Suppressor macrophage (primary cell): ENCODE measurements at places on chromosomes 3 and 15.

DNA sequence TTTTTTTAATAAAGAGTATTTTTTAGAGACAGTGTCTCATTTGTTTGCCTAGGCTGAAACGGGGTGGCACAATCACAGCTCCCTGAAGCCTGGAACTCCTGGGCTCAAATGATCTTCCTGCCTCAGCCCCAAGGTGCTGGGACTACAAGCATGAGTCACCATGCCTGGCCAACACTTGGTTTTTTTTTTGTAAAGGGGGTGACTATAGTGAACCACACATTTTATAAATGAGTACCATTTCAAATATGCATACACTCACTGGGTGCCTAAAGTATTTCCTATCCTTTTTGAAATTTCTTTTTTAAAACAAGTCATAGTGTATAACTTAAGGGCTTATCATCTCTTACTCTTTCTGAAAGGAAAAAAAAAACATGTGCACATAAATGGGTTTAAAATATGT, 325.2 kb upstream of the MEIS2 start:
- DNase-seq = no peak

GRCh38 chr15:51499379-51499976, 123.1 kb downstream of the DMXL2 start:
- peak; percentile 20 for DNase-seq

DNA sequence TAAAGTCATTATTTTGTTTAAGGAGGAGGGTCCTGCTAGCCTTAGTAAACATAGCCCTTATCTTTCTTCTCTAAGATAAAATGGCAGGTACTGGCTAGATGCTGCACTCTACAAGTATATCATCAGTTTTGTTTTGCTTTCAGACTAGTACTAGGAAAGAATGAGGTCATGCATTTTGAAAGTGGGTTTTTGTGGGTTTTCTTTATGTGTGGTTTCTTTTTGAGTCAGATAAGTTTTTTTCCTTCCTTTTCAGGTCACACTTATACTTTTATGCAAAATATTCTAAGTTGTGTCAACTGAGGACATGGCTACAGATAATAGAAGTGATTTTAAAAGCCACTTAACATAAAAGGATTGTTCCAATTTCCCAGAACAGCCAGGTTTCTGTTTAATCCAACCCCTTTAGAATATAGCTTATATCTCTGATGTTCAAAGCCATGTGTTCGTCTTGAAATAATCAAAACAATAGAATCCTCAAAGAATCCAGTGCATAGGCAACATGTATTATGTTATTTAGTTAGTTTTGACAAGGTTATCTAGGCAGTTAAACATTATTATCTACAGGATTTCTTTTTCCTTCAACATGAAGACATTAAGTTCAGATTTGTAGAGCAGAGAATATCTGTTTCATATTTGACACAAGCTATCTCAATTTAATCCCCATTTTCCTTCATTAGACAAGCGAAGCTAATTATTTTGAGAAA, 406.2 kb downstream of the RBMS3 start:
- DNase-seq = no peak

DNA sequence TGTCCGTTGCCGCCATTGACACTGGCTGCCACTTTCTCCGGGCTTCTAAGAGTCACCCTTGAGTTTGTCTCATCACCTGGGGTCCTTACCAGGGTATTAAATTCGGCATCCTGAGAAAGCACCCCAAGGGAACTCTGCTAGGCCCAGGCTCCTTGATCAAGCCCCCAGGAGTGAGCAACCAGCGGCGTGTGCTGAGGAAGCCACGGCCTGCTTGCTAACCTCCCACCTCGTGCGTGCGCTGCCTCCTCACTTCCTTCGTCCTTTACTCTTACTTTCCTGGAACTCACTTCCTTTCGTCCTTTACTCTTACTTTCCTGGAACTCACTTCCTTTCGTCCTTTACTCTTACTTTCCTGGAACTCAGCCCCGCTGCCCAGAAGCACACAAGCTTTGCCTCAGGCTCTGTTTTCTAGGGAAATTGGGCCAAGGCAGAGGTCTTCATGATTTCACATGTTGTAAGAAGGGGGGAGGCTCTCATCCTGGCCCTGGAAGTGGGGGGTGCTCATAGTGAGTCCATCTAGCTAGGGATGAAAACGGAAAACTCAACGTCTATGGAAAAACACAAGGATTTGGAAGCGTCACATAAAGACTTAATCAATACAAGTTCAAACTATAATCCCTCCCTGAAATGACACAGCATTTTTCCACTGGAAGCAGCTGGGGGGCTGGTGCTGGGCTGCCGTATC, 36.7 kb upstream of the BDH1 start:
- no peak for DNase-seq

DNA sequence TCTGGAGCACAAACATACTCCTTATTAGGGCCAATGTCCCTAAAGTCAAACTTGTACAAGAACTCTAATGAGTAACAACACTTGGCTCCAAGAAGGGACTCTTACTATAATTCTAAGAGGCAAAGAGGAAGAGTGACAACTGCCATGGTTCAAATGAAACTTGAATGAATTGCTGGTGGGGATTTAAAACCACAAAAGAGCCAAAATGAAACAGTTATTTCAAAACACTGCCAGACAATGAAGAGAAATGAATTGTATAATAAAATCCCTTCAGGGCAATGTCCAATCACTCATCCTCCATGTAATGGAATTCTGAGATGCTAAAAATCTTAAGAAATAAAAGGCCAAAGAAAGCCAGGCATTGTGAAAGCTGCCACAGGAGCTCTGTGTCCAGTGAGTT, 14.2 kb downstream of the THRB start:
- no peak for DNase-seq

- DNase-seq = no peak
These were observed 5.7 kb downstream of the HMG20A start for GRCh38 chr15:77426377-77426776.

- DNase-seq = no peak
These were observed 7.8 kb upstream of the TM2D3 start for GRCh38 chr15:101660005-101660404.

DNA sequence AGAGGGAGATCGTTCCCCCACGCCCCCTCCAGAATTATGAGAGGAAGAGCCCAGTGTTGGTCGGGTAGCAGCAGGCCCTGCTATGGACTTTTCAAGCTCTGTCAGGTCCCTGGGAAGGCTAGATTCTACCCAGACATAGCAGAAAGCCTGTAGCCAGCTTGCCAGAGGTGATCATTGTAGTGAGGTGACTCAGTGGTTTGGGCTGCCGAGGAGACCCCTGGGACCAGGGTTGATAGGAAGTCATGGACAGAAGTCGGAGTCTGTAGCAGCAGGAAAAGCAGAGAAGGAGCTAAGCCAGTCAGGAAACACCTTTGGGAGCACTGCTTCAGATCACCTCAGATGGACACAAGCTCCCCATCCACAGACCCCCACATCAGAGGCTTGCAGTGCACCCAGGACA, 67.7 kb downstream of the CCNL1 start:
- DNase-seq = no peak

DNA sequence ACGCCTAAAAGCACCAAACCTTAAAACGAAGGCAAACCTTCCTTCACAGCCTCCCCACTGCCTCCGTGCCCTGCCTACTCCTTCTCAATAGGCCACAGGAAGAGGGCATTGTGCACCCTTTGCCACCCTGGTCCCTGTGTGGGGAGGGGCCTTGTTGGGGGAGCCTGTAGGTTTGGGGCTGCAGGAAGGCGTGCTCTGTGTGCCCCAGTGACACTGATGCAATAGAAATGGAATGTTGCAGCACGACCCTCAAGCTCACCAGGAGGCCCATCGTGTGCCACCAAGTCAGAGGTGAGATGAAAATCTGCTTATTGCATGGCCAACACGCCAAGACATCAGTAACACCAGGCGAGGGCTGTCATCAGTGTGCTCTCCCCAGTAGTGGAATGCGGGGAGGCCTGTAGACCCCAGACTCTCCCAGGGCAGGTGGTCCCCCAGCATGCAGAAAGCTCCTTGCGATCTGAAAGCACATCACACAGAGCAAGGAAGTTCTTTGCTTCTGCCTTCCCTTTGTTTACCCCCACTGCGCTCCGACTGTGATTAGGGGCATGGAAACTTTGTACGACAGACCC, 86.2 kb downstream of the ASB7 start:
- DNase-seq = no peak

DNA sequence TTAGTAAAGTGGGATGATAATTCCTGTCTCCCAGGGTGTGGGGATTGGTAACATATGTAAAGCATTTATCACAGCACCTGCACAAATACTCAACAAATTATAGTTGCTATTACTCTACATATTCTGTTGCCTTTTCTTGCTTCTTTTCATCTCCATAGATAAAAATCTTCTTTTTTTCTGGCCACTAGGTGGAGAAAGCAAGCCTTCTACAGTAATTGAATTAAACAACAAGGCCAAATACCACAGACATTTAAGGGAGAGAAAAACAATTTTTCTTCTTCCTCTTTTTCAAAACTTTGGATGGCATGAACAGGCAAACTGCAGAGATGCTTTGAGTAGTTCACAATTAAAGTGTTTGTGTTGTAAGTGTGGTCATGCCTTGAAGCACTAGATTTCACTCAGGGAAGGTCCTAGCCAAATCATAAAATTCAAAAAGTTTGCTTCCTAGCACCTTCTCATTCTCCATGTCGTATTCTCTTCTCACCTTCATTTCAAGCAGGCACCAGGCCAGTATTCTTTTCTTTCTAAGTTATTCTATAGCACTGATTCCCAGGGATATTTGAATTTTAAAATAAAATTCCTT, 493.4 kb upstream of the TGFBR2 start:
- peak; percentile 46 for DNase-seq

DNA sequence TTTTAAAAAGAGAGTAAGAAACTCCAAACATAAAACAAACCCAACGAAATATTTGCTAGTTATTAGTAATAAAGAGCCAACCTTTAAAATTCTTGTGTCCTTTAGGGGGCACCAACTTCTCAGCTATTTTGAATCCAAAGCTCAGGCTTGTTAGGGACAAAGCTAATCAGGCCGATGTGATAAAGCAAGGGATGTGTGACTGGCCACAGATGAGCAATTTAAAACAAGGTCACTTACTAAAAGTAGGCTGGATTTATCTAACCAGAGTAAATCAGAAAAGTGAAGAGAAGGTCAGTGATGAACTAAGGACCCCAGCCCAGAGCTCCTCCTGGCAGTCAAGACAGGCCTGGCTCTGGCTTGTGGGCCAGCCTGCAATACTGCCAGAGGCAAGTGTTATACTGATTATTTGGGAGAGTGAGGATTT, 108.5 kb downstream of the CYP19A1 start:
- peak; percentile 64 for DNase-seq

GRCh38 chr3:154971771-154972326, 108.3 kb upstream of the MME start:
- DNase-seq = peak; percentile 66

GRCh38 chr3:115162759-115163158, 15.7 kb upstream of the ZBTB20 start:
- no peak for DNase-seq

DNA sequence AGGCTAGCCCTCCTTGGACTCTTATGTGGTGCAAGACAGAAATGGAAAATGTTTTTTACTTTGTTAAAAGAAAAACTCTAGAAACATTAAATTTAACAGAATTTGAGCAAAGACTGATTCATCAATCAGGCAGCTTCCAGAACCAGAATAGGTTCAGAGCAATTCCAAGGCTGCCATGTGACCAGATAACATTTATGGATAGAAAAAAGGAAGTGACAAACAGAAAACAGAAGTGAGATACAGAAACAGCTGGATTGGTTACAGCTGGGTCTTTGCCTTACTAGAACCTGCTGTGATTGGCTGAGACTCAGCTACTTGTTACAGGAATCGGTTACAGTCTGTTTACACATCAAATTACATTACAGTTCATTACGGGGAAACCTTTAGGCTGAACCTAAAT, 22.5 kb upstream of the OTOL1 start:
- no peak for DNase-seq

DNA sequence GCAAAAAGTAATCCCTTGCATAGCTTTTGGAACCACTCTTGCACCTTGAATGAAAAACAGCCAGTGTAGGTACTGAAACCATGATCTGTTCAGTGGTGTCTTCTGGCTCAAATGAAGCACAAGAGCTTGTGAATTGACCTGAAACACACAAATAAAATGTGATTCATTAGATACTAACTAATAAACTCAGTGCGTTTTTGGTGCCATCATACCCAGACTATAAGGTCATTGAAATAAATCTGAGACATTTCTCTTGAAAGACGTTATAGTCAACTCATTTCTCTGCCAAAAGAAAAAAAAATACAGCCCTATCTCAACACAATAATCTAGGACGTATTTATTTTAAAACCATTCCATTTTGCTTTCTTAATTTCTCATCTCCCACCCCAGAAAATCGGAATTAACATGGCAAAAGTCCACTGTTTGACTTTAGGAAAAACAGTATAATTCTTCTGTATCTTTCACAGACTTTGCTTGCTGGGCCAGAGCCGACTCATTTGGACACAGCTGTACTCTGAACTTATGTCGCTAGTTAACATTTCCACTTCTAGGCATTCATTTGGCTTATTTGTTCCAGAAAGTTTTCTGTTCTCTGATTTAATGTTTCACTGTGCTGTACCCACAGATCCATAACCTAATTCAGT, 284.9 kb upstream of the TBL1XR1 start:
- DNase-seq = no peak

GRCh38 chr15:61660579-61660978, 399.7 kb downstream of the VPS13C start:
- no peak for DNase-seq

GRCh38 chr15:63597038-63597790, at the start of gene FBXL22:
FBXL22 (plus strand) TSS chr15:63597387; CDS start chr15:63597393, 6 bp downstream.
- DNase-seq = no peak

DNA sequence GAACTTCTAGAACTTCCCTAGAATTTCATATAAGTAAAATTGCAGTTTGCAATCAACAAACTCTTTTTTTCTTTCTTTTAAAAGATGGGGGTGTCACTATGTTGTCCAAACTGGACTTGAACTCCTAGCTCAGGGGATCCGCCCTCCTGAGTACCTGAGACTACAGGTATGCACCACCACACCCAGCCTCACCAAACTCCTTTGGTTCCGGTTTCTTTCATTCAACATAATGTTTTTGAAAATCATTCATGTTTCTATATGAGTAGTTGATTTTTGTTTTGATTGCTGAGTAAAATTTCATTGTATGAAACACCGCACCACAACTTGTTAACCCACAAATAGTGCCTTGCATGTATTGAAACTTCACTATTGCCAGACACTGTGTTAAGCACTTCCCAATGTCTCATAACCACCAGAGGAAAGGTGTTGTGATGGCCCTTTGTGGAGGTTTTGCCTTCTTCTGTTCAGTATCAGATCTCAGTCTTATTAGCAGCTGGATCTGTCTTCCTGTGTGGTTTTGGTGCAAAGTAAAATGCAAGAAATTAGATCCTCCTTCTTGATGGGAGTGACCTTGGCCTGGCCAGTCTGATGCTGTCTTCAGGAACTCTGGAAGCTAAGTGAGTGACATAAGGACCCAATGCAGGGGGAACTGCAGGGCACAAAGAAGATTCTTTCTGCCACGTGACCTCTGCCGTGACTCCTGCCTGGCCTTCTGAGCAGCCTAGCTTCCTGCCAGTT, 78.8 kb upstream of the UBE2E1 start:
- DNase-seq = peak; percentile 52

GRCh38 chr3:158808697-158809096, 6.8 kb downstream of the MFSD1 start:
- peak; percentile 38 for DNase-seq

GRCh38 chr3:136350132-136350531, 100.0 kb downstream of the PCCB start:
- no peak for DNase-seq
